T-cell (primary cell): ENCODE measurements at places on chromosomes 7 and 10.

GRCh38 chr10:6071181-6072175, 9.3 kb upstream of the IL2RA start:
- no peak for DNase-seq

DNA sequence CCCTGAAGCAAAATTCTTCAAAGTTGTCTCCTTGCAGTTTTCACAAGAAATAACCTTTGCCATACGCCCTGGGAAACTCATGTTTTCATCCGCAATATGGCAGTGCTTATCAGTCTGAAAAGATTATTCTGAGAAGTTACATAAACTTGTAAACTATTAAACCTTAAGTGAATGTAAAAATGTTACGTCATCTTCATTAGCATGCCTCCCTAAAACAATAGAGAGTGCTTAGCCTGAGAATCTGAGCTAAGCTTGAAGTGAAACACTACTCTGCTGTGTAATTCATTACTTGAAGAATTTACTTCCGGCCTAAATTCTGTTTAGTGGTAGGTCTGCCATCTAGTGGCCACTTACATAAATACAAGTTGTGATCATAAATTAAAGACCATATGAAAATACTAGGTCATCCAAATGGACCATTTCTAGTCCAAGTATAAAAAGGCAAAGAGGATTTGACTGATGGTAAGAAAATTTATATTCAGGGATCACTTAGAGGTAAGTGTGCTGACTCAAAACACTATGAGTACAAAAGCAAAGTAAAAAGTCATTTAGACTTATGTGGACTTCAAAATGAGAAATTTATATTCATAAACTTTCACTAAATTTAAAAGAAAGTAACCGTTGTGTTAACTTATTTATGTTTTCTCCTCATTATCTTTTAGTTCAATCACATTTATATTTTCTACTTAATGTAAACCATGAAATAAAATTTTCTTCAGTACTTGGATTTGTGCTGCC, 745.1 kb upstream of the LRRTM3 start:
- no peak for DNase-seq

DNA sequence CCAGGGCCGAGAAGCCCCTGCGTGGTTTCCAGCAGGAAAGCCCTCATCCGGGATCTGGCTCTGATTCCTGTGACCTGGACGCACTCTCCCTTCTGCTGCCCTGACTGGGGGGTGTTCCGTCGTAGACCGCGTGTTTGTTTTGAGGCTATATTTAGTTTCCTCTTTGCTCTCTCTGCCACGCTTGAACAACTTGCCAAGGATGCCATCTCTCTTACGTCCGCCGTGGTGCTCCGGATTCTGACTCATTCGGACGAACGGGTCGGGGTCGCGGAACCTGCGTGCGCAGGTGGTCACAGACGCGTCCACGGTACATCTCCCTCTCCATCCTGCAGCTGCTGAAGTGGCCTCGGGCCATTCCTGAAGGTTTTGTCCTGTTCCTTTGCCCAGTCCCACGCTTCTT, 10.4 kb upstream of the SORCS3 start:
- no peak for DNase-seq

- DNase-seq: no peak
These were observed 142.9 kb upstream of the ZMIZ1 start for GRCh38 chr10:78925800-78926319.

DNA sequence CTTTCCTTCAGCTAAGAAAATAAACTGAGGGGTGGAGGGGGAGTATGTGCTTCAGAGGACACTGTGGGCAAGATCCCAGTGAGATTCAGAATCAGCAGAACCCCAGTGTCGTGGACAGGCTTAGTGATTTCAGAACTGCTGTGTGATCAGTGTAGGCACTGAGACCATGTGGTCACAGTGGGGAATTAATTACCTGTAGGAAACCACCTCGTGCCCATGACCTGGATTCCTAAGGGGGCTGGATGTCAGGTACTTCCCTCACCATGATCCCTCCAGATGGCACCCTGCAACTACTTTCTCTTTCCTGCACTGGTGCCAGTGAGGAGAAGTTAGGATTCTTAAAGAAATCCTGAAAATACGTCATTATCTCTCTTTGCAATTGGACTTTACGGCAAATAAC, 64.4 kb downstream of the HBP1 start:
- no peak for DNase-seq

DNA sequence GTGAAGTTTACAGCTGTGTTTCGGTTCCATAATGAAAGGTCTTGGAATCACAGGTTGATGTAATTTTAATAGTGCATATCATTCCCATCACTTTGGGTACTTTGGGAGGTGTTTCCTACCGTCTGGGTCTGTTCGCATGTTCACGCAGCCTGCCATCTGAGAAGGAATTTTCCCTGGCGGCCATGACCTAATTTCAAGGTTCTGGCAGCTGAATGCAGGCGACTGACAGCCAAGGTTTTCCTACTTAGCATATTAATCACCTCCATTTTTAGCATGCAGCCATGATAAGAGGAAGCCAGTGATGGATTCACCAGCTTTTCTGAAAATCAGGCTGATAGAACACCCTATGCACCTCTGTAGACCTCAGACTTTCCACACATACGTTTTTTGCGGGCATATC, 319.1 kb upstream of the TMEM229A start:
- DNase-seq: no peak

GRCh38 chr7:73888959-73889358, 28.0 kb downstream of the TMEM270 start:
- no peak for DNase-seq

DNA sequence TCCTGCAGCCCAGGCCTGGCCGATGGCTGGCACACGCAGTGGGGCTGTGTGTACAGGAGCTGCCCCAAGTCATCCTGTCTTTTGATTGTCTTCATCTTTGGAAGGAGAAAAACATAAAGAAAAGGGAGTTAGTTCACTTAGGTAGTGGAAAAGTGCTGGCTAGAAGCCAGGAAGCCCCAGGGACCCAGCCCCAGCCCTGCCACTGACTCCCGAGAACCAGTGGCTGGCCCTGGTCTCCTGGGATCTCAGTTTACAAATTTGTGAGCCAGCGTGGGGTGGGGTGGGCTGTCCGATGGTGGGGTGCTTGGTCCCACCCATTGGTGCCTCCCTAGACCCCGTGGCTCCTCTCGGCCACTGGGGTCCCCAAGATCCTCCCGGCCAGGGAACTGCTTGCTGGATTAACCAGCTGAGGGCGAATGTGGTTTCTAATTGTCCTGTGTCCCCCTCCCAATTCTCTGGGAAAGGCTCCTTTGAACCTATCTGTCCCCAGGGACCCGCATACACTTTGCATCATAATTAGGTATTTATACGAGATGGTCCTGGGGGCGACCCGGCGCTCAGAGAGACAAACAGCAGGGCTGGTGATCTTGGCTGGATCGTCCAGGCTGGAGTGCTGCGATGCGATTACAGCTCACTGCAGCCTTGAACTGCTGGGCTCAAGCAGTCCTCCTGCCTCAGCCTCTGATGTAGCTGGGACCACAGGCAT, 16.3 kb upstream of the CHST12 start:
- DNase-seq: no peak

- DNase-seq: no peak
These were observed 2.0 kb downstream of the NDUFB2 start for GRCh38 chr7:140698477-140698876.

DNA sequence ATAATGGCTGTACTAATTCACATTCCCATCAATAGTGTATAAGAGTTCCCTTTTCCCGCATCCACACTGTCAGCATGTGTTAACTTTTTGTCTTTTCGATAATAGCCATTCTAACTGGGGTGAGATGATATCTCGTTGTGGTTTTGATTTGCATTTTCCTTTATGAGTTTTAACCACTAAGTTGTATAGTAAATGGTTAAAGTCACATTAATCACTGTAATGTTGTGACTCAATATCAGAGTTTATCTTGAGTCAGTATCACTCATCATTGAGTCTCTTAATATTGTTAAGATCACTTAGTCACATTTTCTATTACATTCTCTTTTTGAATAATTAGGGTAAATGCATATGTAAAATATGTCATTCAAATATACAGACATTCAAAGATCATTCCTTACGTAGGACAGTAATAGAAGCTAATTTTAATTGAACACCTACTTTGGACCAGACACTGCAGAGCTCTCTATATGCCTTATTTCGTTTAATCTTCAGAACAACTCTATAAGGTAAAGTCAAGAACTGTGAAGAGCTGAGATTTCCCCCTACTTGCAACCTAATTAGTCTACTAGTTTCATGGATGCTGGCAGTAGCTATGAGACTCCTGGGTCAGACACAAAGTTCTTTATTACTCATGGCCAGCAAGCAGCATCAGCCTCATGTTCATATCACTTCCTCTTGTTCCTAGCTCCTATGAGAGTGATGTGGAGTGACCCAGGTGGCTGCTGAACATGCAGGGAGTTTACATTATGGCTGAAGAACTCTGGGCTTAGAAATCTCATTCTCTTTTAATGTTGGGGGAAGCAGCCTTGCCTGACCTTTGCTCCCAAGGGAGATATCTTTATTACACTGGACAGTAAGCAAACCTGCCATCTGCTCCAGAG, 30.5 kb downstream of the CREB5 start:
- no peak for DNase-seq

GRCh38 chr10:80382989-80383388, 25.4 kb upstream of the PRXL2A start:
- peak; percentile 62 for DNase-seq

DNA sequence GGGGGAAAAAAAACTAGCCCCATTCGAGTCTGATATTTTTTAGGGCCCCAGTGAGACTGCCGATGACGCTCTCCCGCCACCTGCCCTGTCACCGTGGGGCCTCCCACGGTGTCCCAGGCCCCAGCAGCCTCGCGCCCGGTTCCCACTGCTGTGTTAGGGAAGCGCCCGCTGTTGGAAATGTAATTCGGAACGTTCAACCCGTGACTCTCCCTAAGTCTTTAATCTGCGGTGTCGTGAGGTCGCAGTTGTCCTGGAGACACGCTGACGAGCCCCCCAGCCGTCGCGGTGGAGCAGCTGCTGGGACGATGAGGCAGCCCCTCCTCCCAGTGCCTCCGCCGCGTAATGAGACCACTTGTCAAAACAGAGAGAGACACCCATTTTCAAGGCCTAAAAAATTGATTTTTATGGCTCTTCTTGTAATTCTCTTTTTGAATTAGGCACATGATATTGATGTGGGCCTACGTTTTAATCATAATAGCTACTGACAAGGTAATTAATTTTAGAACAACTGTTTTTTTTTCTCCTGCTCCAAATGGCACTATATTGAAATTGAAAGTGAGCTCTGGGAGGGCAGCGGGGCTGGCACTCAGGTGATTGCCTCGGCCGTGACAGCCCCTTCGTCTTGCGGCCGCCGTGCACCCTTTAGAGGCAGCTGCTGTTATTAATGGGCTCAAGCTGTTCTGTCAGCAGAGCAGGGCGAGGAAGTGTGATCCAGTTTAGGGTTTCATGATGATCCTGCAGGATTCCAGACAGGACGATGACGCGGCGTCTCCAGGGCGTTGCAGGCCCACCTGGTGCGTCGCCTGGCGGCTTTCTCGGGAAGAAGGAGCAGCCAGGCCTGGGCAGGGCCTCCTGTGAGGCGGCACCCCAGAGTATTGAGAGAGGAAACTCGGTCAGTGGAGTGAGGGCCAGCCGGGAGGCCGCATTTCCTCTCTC, 63.3 kb downstream of the NKX6-2 start:
- no peak for DNase-seq

GRCh38 chr10:42962902-42963231, 114.0 kb upstream of the RET start:
- DNase-seq: no peak

DNA sequence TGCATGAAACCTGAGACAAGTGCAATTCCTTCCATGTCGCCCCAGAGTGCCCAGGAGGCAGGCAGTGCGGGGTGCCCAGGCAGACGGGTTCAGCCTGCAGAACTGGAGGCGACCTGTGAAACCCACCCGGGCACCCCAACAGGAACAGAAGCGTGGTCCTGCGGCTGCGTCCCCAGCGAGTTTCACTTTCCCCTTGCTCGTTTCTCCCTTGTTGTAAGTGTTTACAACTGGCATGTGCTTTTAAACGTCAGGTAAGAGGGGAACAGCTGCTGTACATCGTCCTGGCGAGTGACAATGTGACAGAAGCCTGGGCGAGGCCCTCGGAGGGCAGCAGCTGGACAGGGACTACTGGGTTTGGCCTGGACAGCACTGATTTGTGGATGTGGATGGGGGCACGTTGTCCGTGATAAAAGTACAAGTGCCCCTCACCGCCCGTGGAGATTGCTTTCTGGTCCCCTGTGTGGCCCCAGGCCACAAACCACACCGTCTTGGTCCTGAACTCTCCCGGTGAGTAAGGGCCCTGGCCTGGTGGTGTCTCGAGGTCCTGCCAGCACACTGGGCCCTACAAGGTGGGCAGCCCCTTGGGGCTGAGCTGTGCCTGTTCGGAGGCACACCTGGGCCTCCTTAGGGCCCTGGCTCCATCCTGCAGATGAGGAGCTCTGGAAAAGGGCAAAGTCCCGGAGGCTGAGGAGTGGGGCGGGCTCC, 4.0 kb downstream of the VENTX start:
- DNase-seq: no peak

- no peak for DNase-seq
These were observed 12.2 kb upstream of the CHST15 start for GRCh38 chr10:124105594-124105993.

DNA sequence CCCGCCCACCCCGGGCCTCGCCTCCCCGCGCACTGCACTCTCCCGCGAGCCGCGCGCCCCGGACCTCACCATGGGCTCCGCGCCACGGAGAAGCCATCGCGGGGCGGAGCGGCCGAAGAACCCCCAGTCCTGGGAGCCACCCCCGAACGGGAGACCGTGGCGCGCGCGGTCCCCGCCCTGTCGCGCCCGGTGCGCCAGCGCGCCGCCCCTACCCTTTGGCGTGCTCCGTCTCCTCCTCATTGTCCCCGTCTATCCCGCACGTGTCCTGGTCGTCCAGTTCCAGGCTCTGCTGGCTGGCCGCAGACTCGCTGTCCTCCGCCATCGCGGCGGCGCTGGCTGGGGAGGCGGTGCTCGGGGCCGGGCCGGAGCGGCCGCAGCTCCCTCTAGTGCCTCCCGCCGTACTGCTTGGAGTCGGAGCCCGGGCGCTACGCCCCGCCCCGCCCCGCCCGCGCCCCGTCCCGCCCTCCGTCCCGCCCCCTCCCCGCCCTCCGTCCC, at the start of gene NMT2:
TSS of gene NMT2 (minus strand) at position 403 of the 495 bp plus-strand sequence. CDS start at position 322, 81 bp downstream.
- DNase-seq: no peak

DNA sequence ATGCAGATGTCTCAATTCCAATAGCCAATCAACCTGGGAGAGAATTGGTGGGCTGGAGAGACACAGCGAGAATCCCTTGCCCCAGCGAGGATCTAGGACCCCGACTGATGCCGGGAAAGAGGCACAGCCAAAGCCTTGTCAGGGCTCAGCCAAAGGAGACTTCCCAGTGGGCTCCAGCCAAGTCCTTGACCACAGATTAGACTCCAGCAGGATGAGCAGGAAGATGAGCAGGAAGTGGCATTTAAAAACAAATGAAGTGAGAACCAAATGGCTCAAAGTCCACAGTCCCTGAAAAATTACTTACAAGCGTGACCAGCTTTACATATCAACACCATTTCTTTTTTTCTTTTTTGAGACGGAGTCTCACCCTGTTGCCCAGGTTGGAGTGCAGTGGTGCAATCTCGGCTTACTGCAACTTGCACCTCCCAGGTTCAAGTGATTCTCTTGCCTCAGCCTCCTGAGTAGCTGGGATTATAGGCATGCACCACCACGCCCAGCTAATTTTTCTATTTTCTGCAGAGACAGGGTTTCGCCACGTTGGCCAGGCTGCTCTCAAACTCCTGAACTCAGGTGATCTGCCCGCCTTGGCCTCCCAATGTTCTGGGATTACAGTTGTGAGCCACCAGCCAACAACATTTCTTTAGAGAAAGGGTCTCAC, 40.2 kb downstream of the CTBP2 start:
- no peak for DNase-seq
